NCI-H526 treated with DMSO at 0.1 percent for 48 hours (cell line): ENCODE measurements at places on chromosomes 2 and 18.

DNA sequence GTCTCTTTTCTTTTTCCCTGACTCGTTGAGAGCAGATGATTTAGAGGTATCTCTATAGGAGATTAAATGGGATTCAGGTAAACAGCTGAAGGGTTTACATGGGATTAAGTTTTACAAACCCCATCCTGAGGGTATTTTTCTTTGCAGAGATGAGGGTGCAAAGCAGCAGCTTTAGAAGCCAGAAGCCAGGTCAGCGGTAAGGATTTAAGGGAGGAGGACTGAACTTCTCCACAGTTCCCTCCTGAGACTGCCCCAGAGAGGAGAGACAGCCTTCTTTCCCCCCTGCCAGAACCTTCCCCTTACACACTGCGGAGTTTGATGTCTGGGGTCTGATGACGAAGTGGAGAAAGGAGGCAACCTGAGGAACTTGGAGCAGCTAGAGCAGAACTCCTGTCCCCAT, 220.1 kb downstream of the PRKCE start:
- no peak for DNase-seq

- DNase-seq = no peak
These were observed 9.5 kb upstream of the SMAD4 start for GRCh38 chr18:51020536-51020935.

DNA sequence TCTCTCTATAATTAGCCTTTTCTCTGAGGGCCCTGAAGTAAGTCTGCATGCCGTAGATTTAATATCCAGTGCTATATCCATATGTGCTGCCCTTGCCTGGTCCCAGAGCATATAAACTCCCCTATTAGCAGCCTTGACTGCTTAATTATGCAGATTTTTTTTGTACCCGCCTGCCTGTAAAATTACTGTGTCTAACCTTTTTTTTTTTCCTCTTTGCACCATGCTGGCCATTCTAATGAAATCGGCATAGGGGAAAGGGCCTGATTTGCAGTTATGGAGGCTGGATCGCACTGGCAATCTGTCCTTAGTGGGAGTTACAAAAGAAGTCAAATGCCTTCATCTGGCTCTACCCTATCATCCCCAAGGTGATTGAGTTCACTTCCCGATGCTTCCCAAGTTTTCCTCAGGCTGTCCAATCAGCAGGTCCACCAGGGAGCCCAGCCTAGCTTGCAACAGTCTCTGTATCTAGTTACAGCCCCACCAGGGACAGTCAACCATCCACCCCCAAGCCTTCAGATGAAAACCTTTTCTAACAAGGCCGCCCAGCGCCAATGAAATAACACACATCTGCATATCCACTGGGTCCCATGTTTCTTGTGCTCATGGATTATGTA, 239.0 kb downstream of the ZNF521 start:
- no peak for DNase-seq

GRCh38 chr2:226023383-226023782, 623.9 kb downstream of the NYAP2 start:
- DNase-seq = no peak

DNA sequence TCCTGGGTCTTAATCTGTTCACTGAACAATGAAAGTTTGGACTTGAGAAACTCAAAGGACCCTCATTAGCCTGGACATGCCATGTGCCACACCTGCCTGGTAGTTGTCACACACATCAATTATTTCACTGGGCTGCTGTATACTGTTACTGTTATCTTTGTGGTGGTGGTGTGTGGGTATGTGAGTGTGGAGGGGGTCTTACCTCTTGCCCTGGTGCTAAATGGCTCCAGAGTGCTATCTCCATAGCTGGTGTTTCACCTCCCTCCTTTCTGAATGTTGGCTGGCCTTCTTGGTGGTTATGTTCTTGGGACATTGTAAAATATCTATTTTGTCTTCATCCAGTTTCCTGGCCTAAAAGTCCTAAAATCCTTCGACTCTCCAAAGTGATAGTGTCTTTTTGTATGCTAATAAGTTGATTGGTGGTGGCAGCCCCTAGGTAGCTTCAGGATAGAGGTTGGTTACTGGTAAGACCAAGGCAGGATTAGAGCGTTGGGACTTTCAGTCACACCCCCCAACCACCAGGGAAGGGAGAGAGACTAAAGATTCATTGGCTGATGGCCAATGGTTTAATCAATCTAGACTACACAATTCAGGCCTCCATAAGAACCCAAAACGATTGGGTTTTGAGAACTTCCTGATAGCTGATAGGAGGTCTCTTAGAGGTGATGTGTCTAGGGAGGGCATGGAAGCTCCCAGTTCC, 328.1 kb downstream of the MYCN start:
- no peak for DNase-seq

DNA sequence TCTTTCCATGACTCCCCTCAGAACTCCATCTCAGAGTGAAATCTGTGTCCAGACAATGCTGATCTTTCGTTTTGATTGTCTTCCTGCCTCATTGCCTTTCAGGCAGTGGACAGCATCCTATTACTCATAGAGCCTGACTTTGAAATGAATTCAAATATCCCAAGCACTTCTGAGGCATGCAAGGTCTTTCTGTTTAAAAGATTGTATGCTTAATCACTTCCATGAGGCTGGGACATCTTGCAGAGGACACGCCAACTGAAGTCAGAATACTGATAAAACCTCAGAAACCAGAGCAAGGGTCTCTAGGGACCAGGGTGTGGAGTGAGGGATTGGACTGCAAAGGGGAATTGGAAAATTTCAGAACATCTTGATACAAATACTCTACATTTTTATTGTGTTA, 836.5 kb upstream of the ID2 start:
- no peak for DNase-seq

DNA sequence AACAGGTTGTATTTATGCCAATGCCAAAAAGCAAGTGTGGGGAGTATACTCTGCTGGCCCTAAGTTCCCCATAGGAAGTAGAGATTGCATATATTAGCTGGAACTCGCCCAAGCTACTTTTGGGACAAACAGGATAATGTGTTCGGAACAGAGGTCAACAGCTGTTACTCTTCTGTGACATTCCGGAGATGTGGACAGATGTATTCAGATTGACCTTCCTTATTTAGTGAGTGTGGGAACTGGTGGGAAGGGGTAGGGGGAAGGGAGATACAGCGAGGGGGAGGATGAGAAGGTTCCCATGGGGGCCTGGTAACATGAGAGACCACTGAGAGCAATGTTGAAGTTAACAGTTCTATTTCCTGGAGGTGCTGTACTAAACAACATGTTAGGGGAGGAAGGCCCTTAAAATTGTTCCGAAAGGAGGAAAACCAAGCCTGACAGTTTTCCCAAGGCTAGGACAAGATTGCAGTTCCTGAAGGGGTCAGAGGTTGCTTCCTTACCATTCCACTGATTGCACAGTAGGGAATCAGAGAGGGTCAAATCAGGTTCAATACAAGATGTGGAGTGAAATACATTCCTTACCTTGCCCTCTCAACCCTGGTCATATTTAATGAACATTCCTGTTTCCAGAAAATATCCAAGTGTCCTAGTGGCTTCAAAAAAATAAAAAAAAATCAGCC, 14.3 kb upstream of the CD28 start:
- DNase-seq = no peak

DNA sequence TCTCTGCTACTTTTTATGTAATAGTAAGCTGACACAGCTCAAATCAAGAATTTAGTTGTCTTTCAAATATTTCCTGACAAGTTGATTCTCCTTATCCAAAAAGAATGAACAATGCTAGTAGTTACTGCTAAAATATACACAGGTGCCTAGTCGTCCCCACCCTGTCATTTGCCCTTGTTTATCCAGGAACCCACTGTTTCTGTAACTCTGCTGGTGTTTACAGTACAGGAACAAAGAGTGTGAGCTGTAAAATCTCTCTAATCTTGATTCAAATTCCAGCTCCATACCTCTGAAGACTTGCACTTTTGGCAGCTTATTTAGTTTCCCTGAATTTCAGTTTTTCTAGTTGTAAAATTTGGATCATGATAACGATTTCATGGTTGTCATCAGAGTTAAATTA, 21.1 kb upstream of the SCYGR2 start:
- no peak for DNase-seq

GRCh38 chr2:109066917-109067597, 61.9 kb upstream of the SH3RF3 start:
- DNase-seq = no peak

- DNase-seq = no peak
These were observed at the start of gene ABHD1 for GRCh38 chr2:27123302-27124150. Gene ABHD1 (plus strand): TSS chr2:27123815. CDS start chr2:27123949, 134 bp downstream.

DNA sequence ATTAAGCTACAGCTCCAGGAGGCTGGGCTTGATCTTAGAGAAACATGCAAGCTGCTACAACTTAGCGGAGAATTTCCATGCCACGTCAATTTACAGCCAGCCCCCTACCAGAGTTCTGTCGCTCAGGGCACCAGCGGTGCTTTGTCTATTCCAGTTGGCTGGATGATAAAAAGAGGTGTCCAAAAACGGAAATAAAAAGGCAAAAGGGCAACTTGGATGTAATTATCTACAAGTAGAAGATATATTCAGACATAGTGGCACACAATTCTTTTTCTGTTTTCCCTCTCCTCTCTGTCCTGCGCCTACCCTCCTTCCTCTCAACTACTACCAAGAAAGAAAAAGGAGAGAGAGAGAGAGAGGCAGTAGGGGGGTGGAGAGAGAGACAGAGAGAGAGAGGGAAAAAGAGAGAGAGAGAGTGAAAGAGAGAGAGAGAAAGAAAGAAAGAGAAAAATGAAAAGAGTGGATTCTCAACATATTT, 363 bp upstream of the RFTN2 start:
- DNase-seq = no peak

DNA sequence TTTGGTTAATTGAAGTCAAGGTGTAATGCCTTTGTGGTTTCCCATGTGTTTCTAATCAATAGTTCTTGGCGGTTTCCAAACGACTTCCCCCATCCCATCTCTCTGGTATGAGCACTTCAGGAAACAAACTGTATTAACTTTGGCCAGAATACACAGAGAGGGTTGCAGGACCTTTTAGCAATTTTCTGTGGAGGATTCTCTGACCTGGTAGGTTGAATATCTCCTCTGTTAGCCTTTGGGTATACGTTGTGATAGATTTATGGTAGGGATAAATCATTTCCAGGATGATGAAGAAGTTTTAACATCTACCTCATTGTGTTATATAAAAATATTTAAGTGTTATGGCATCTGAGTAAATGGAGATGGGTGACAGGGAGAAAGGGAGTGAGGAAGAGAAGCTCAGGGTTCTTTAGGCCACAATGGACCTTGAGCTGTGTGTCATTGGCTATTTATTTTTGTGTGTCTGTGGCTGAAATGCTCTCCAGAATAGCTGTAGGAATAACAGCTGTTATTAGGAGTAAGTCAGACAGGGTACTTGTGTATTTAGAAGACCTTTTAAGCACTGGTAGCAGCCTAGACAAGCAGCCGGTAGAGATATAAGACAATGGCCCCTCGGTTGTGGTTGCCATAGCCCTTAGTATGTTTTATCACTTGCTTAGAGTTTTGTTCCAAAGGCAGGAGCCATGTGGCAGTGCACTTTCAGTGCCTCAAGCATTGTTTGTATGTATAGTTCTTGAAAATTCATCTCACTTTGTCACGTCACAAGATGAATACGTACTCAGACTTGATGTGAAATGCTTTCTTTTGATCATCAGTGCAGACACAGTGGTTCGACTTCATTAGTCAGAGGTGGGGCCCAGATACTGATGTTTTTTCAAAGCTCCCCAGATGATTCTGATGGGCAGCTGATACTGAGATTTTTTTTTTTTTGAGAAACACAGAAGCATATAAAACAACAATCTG, 91.1 kb downstream of the FMNL2 start:
- DNase-seq = no peak

GRCh38 chr2:30306522-30306921, 75.2 kb downstream of the LBH start:
- DNase-seq = no peak

DNA sequence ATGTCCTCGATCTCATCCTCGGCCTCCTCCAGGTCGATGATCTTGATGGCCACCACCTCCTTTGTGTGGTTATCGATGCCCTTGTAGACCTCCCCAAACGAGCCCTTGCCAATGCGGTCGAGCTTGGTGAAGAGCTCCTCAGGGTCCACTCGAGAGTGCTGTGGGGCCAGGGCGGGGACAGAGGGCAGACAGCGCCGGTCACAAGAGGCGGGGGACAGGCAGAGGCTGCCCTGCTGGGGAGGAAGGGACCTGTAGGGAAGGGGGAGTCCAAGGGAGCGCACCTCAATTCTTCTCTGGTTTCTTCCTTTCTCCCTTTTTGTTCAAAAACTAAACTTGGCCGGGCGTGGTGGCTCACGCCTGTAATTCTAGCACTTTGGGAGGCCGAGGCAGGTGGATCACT, 6.8 kb downstream of the STK25 start:
- no peak for DNase-seq

- no peak for DNase-seq
These were observed 78.8 kb downstream of the MYL12B start for GRCh38 chr18:3340682-3341097.

GRCh38 chr18:34880882-34881834, 160.1 kb upstream of the MAPRE2 start:
- DNase-seq = no peak

DNA sequence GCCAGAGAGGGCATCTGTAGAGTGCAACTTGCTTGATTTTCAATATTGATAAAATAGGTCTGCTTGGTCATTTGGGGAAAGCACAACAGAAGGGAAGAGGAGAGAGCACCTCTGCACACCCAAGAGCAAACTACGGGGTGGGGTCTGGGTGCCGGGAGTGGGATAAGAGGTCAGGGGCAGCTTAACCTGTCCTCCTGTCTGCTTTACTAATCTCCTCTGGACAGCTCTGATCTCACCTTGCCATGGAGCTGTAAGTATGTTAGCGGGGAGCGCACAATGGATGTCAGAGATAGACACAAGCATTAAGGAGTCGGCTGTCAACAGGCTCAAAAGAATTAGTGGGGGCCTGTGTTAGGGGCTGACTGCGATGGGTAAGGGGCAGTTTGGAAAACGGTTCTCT, 328.7 kb downstream of the CYRIA start:
- DNase-seq = no peak

GRCh38 chr2:238973038-238973739, 125.3 kb downstream of the TWIST2 start:
- DNase-seq = no peak

GRCh38 chr2:88489181-88489580, 36.7 kb upstream of the FOXI3 start:
- DNase-seq = no peak

DNA sequence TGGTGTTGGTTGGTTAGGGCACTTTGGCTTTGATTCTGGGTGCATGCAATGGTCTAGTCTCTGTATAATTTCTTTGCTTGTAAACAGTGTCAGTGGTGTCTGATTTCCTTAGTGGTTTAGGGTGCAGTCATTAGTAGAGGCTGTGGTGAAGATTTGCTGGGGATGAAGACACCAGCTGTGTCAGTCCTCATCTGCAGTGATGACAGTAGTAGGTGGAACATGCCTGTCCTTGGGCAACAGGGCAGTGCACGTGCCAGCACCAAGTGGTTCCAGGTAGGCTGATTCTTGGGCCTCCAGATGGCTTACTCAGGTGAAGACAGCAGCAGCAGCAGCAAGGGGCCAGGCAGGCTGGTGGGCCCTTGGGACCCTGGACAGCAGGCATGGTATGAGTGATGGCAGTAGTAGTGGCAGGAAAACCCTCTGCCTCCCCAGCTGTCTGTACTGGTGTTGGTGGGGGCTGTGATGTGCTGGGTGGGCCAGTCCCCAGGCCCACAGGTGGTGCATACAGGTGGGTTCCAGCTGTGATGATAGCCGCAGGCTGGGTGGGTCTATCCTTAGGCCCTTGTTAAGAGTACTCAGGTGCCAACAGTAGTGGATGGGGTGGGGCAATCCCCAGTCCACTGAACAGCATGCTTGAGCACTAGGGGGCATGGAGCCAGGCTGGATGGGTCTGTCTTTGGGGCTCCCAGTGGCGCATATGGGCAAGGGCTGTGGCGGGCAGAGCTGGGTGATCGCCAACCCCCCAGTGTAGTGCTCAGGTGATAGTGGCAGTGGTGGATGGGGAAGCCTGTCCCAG, 140.7 kb upstream of the THUMPD2 start:
- no peak for DNase-seq
